Activated CD4-positive, alpha-beta memory T cell treated with anti-CD3 and anti-CD28 coated beads, Interleukin-2, amount 10 ng/mL, durations not matched to agents 7 days and 5 days (primary cell): ENCODE measurements at places on chromosomes 11 and 22.

- peak; percentile 70 for DNase-seq
Observed at GRCh38 chr22:35330258-35330861, 30.7 kb downstream of the TOM1 start.

DNA sequence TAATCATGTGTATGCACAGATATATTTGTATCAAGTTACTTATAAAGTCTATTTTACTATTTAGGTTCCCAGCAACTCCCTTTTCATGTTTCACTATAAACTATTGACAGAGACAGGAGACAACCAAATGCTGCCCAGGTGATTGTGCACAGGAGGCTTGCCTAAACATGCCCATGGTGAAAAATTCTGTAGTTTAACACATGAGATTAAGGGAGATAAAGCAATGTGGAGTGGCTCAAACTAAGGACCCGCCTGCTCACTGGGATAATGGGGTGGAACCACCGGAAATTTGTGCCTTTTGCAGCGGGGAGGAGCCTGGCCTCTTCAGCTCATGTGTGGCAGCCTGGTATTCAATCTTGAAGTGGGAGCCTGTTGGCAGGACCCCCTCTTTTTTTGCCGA lies 459.5 kb upstream of the CNTN5 start:
- no peak for DNase-seq

DNA sequence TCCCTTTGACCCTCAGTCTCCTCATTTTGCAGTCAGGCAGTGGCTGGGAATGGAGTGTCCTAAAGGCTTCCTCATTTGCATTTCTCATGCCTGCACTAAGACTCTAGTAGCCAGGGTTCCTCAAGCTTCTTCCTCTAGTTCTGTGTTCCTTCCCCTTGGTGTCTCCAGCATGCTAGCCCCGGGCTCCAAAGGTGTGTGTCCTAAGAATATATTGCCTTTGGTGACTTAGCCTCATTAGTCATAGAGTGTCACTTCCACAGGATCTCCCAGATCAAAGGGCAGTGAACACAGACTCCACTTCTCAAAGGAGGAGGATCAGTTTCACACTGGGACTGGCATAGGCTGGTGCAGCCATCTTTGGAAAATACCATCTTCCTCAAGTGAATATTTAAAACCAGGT lies 21.4 kb upstream of the ACER3 start:
- DNase-seq, result no peak

GRCh38 chr11:132528181-132528580 lies 1004.1 kb downstream of the OPCML start:
- no peak for DNase-seq

GRCh38 chr11:8335683-8336082 lies 72.0 kb upstream of the LMO1 start:
- no peak for DNase-seq
